Caco-2 (cell line): ENCODE measurements at places on chromosomes 7 and 10.

- no peak overlapping the region for H3K27ac ChIP-seq
- no peaks in the 10 kb centered on the region for H3K27me3 ChIP-seq
Measured at GRCh38 chr7:155051355-155051754, 18.8 kb upstream of the HTR5A start.

GRCh38 chr7:24069751-24070150 lies 214.2 kb upstream of the NPY start:
- DNase-seq: no peak
- H3K36me3 ChIP-seq: no peaks in the 10 kb centered on the region
- no peak overlapping the region for H3K4me3 ChIP-seq
- H3K27ac ChIP-seq: no peak overlapping the region
- H3K27me3 ChIP-seq: no peaks in the 10 kb centered on the region
- H3K4me1 ChIP-seq: no peaks in the 10 kb centered on the region

GRCh38 chr7:155353256-155353897 lies 55.7 kb downstream of the INSIG1 start:
- DNase-seq: no peak
- H3K36me3 ChIP-seq: no peaks in the 10 kb centered on the region
- no peak overlapping the region for H3K27ac ChIP-seq
- H3K27me3 ChIP-seq: no peaks in the 10 kb centered on the region
- H3K4me3 ChIP-seq: no peak overlapping the region
- no peaks in the 10 kb centered on the region for H3K4me1 ChIP-seq

DNA sequence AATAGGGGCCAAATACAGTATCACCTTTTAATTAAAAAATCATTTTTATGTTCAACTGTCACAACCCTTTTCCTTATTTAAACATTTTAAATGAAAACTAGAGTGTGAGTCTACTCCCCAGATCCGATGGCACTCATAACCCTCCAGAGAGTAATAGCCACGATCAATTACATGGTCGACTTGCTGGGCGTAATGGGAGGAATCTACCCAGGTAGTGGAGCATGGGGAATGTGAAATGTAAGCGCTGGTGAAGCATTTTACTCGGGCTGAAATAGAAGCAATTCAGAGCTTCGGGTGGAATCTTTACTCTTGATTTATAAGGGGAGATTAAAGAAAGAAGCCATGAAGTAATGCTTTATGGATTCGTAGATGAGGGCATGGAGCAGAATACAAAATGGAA lies 321.9 kb downstream of the ACTR3B start:
- H3K27ac ChIP-seq: no peak overlapping the region
- no peaks in the 10 kb centered on the region for H3K27me3 ChIP-seq
- no peak for DNase-seq
- H3K36me3 ChIP-seq: no peaks in the 10 kb centered on the region
- H3K4me3 ChIP-seq: no peak overlapping the region

DNA sequence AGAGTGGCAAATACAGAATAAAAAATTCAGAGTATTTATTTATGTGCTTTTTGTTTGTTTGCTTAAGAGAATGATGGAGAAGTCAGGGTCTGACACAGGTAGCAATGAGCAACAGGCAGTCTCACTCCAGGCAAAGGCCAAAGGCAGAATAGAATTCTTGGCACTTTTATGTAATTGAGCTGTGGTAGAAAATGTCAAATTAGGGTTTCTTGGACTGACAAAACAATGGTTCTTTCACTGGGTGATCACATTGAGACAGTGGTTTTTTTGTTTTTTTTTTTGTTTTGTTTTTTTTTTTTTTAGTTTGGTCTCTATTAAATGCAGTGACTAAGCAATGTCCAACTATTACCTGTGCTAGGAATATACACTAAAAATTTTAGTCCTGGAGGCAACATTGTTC lies 27.4 kb downstream of the POM121L12 start:
- DNase-seq: no peak
- no peak overlapping the region for H3K27ac ChIP-seq
- no peaks in the 10 kb centered on the region for H3K4me1 ChIP-seq
